Aorta (tissue), 5 donors: ENCODE measurements at places on chromosomes 6 and 20. TPM values are rescaled to one million over a fixed set of nuclear protein-coding genes. Genes with fewer than 3 reads are reported as not detected.
A peak's percentile ranks its signal among the peaks of the same experiment; 100 is the strongest.

SIRPB1 gene
- total RNA-seq: 1.8 TPM

MEI4 gene
- not detected for total RNA-seq

ZNF391 gene
- total RNA-seq: 2.6 TPM

ULBP2 gene
- total RNA-seq: 0.68 TPM

AIF1 gene
- 68.3 TPM for total RNA-seq

MED23 gene
- 29.1 TPM for total RNA-seq

TBXT gene
- not detected for total RNA-seq

CST9 gene
- total RNA-seq: not detected

DEFB124 gene
- 1.6 TPM for total RNA-seq

AHI1 gene
- total RNA-seq: 65.5 TPM

GTSF1L gene
- not detected for total RNA-seq

GPR6 gene
- total RNA-seq: not detected

OR2J3 gene
- total RNA-seq: not detected

- no peaks in the 10 kb centered on the region for H3K27me3 ChIP-seq
- H3K4me3 ChIP-seq: no peak overlapping the region
- DNase-seq: peak; percentile 78
- H3K36me3 ChIP-seq: no peaks in the 10 kb centered on the region
- no peaks in the 10 kb centered on the region for H3K4me1 ChIP-seq
- no peak overlapping the region for H3K27ac ChIP-seq
Observed at GRCh38 chr20:49395183-49395582, 87.3 kb downstream of the KCNB1 start.

GRCh38 chr6:134875367-134875766, 74.5 kb downstream of the ALDH8A1 start:
- no peaks in the 10 kb centered on the region for H3K27me3 ChIP-seq
- DNase-seq: no peak
- no peak overlapping the region for H3K4me3 ChIP-seq
- no peak overlapping the region for H3K27ac ChIP-seq
- no peaks in the 10 kb centered on the region for H3K36me3 ChIP-seq

GRCh38 chr6:158460602-158461169, 99.2 kb upstream of the TMEM181 start:
- H3K36me3 ChIP-seq: peaks cover 1% of the 10 kb centered on the region
- no peak for DNase-seq
- H3K27me3 ChIP-seq: no peaks in the 10 kb centered on the region
- H3K4me1 ChIP-seq: no peaks in the 10 kb centered on the region
- no peak overlapping the region for H3K4me3 ChIP-seq
- no peak overlapping the region for H3K27ac ChIP-seq

- DNase-seq: no peak
- no peak overlapping the region for H3K27ac ChIP-seq
- no peak overlapping the region for H3K4me3 ChIP-seq
- no peaks in the 10 kb centered on the region for H3K27me3 ChIP-seq
- H3K36me3 ChIP-seq: no peaks in the 10 kb centered on the region
Observed at GRCh38 chr6:149013586-149014344, 266.9 kb downstream of the UST start.

DNA sequence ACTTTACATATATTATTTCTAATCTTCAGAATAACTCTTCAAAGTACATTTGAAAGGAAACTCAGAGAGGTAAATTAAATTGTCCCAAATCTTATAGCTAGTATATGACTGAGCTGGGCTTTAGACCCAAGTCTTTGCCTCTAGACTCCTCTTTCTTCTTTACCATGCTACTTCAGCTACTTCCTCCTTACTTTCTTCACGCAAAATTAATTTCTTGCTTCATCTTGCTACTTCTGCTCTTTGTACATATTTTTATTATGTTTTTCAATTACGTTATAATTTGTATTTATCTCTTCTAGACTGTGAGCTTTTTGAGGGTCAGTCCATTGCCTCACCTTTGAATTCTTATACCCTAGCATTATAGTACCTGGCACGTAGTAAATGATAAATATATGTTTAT, 5.3 kb downstream of the TMEM170B start:
- H3K4me1 ChIP-seq: no peaks in the 10 kb centered on the region

- DNase-seq: peak; percentile 82
- H3K4me1 ChIP-seq: peaks cover 2% of the 10 kb centered on the region
- H3K4me3 ChIP-seq: peak overlapping the region; percentile 96
- H3K27ac ChIP-seq: peak overlapping the region; percentile 61
- H3K36me3 ChIP-seq: no peaks in the 10 kb centered on the region
Observed at GRCh38 chr6:17393892-17394631, 667 bp downstream of the CAP2 start.

GRCh38 chr6:13846841-13847240, 32.5 kb upstream of the MCUR1 start:
- H3K4me3 ChIP-seq: no peak overlapping the region
- no peaks in the 10 kb centered on the region for H3K4me1 ChIP-seq
- no peaks in the 10 kb centered on the region for H3K27me3 ChIP-seq
- no peak overlapping the region for H3K27ac ChIP-seq
- no peaks in the 10 kb centered on the region for H3K36me3 ChIP-seq
- no peak for DNase-seq

DNA sequence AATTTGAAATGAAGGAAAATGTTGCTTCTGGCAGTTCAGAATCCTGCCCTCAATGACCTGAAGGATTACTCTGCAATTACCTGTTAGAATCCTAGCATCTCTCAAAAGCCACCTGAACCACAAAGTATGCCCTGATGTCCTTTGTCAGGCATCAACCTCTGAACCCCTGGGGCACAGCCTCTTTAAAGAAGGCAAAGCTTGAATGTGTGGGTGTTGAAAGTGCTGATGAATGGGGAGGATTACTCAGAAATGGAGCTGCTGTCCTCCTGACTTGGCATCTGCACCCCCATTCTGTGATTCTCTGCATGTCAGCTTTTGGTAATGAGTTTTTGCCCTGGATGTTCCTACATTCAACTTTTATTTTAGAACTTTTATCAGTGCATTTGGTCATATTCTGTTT, 179.2 kb downstream of the PKHD1 start:
- no peak overlapping the region for H3K27ac ChIP-seq
- H3K36me3 ChIP-seq: no peaks in the 10 kb centered on the region
- DNase-seq: no peak
- no peaks in the 10 kb centered on the region for H3K27me3 ChIP-seq
- no peak overlapping the region for H3K4me3 ChIP-seq

- peak overlapping the region; percentile 54 for H3K27ac ChIP-seq
- peaks cover 7% of the 10 kb centered on the region for H3K4me1 ChIP-seq
- no peaks in the 10 kb centered on the region for H3K36me3 ChIP-seq
- no peaks in the 10 kb centered on the region for H3K27me3 ChIP-seq
Observed at GRCh38 chr6:19692506-19693298, 144.5 kb upstream of the ID4 start.

DNA sequence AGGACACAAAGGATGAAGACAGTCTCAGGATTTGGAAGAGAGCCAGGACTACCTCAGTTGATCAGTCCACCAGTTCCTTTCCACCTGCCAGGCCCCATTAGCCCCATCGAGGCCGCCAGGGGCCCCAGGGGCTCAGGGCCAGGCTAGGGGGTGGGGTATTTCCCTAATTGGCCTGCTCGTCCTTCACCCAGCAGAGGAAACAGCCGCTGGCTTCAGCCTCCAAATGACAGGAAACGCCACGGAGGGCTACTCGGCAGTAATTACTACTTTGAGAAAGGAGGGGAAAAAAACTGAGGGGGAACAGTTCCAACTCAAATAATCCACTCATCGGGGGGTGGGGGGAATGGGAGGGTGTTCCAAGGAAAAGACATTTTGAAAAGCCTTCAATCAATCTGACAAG, 42.7 kb downstream of the MAFB start:
- DNase-seq: no peak
- H3K4me1 ChIP-seq: no peaks in the 10 kb centered on the region
- H3K36me3 ChIP-seq: no peaks in the 10 kb centered on the region
- no peak overlapping the region for H3K4me3 ChIP-seq
- H3K27ac ChIP-seq: no peak overlapping the region

DNA sequence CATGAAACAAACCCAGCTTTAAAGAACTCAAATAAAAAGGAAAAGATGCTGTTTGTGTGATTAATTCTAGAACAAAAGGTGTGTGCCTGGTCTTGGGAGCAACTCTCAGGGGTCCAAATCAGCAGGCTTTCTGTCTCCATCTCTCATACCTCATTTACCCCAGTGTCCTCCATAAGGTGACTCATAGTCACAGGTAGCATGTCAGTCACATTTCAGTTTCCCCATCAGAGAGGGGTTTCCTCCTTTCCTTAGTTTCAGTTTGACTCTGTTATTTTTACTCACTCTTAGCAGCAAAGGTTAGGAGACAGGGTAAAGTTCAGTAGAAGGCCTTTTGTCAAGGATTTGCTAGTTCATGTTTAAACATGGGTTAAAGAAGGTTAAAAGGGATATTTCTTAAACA, 46.2 kb downstream of the OGFRL1 start:
- DNase-seq: no peak
- H3K27me3 ChIP-seq: no peaks in the 10 kb centered on the region
- no peaks in the 10 kb centered on the region for H3K4me1 ChIP-seq
- no peak overlapping the region for H3K27ac ChIP-seq
- H3K36me3 ChIP-seq: no peaks in the 10 kb centered on the region

DNA sequence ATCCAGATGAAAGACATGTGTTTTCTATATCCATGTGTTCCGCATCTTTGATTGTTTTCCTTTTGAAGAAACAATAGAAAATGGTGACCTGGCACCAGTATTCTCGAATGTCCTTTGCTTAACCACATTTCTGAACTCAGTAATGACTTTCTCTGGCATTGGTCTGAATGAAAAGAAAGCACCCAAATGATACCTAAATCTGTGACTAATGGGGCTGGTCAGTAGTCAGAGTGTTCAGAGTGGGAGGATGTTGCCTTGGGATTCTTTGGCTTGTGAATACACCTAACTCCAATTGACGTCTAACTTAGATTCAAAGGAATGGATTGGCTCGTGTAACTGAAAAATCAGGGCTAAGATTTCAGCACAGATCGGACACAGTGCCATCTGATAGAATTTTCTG, 27.1 kb downstream of the PARD6B start:
- no peaks in the 10 kb centered on the region for H3K27me3 ChIP-seq
- no peaks in the 10 kb centered on the region for H3K36me3 ChIP-seq
- no peak overlapping the region for H3K4me3 ChIP-seq
- no peak for DNase-seq

GRCh38 chr6:128554302-128554701, 33.9 kb upstream of the PTPRK start:
- no peak overlapping the region for H3K4me3 ChIP-seq
- H3K27me3 ChIP-seq: no peaks in the 10 kb centered on the region
- DNase-seq: no peak
- no peak overlapping the region for H3K27ac ChIP-seq
- H3K36me3 ChIP-seq: no peaks in the 10 kb centered on the region
- H3K4me1 ChIP-seq: no peaks in the 10 kb centered on the region

DNA sequence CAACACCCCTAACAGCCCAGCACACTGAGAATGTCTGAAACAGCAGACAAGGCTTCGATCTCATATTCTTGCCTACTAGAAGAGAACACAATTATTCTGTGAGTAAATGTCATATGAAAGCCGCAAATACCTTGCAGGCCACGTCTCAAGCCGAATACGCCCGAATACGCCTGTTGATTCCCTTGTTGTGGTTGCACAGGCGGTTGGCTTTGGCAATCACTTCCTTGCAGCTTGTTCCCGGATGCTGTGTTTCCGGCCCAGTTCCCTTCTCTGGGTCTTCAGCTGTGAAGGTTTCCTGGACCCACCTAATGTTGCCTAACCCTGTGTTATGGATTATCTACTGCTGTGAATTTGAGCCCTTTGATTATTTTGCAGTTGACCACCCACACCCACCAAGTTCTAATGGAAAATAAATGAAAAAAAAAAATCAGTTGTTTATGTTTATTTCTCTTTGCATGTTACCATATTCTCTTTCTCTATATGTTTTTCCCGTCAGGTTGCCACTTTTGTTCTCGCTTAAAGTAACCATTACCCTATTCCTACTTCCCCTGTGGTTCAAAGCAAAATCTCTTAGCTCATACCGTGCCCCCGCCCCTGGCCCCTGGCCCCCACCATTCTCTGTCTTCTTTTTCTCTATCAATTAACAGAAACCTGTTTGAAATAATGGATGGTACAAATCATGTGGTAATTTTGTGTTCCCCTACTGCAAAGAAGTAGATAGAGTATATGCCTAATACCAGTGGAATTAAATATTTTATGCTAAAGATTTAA, 172.4 kb downstream of the ADGB start:
- peak; percentile 73 for DNase-seq
- no peaks in the 10 kb centered on the region for H3K27me3 ChIP-seq

DNA sequence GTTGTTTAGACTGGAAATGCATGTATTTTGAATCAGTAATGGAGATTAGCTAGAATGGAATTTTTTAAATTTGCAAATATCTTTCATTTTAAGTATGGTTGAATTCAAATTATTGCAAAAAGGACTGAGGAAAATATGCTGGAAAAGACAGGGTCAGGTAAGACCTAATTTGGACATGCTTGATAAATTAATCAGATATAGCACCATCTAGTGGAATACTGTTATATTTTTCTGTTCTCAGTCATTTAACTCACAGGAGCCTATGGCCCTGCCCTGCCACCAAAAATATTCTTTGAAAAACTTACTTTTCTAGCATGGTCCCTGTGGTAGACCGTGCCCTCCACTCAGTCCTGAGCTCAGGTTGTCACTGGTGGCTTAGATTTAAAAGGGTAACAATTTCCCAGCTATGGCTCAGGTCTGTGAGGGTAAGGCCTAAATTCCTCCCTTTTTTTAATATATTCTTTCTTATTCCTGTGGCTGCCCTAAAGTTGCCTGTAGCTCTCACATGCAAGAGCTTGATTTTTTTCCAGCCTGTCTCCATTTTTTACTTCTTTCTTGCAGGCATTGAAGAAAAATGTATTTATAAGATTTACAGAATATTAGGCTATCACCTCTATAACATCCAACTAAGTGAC, 25.3 kb upstream of the KIAA1586 start:
- H3K27ac ChIP-seq: no peak overlapping the region
- no peaks in the 10 kb centered on the region for H3K4me1 ChIP-seq

- no peaks in the 10 kb centered on the region for H3K36me3 ChIP-seq
- DNase-seq: no peak
- no peak overlapping the region for H3K27ac ChIP-seq
- no peaks in the 10 kb centered on the region for H3K27me3 ChIP-seq
- H3K4me3 ChIP-seq: no peak overlapping the region
- no peaks in the 10 kb centered on the region for H3K4me1 ChIP-seq
Observed at GRCh38 chr20:10682939-10683338, 9.1 kb upstream of the JAG1 start.

- DNase-seq: no peak
- H3K27ac ChIP-seq: no peak overlapping the region
- H3K36me3 ChIP-seq: no peaks in the 10 kb centered on the region
- no peak overlapping the region for H3K4me3 ChIP-seq
- no peaks in the 10 kb centered on the region for H3K27me3 ChIP-seq
Observed at GRCh38 chr6:112581015-112581414, 233.9 kb downstream of the RFPL4B start.

- no peaks in the 10 kb centered on the region for H3K27me3 ChIP-seq
- no peaks in the 10 kb centered on the region for H3K4me1 ChIP-seq
- no peak overlapping the region for H3K4me3 ChIP-seq
- no peak for DNase-seq
- no peaks in the 10 kb centered on the region for H3K36me3 ChIP-seq
Observed at GRCh38 chr20:11304795-11305194, 612.9 kb upstream of the BTBD3 start.

- no peaks in the 10 kb centered on the region for H3K36me3 ChIP-seq
- no peaks in the 10 kb centered on the region for H3K4me1 ChIP-seq
- no peak overlapping the region for H3K27ac ChIP-seq
- H3K27me3 ChIP-seq: no peaks in the 10 kb centered on the region
- no peak for DNase-seq
- no peak overlapping the region for H3K4me3 ChIP-seq
Observed at GRCh38 chr6:168372889-168373288, 53.3 kb upstream of the DACT2 start.
